ENCODE measurements at places on chromosomes 11 and 22.

DNA sequence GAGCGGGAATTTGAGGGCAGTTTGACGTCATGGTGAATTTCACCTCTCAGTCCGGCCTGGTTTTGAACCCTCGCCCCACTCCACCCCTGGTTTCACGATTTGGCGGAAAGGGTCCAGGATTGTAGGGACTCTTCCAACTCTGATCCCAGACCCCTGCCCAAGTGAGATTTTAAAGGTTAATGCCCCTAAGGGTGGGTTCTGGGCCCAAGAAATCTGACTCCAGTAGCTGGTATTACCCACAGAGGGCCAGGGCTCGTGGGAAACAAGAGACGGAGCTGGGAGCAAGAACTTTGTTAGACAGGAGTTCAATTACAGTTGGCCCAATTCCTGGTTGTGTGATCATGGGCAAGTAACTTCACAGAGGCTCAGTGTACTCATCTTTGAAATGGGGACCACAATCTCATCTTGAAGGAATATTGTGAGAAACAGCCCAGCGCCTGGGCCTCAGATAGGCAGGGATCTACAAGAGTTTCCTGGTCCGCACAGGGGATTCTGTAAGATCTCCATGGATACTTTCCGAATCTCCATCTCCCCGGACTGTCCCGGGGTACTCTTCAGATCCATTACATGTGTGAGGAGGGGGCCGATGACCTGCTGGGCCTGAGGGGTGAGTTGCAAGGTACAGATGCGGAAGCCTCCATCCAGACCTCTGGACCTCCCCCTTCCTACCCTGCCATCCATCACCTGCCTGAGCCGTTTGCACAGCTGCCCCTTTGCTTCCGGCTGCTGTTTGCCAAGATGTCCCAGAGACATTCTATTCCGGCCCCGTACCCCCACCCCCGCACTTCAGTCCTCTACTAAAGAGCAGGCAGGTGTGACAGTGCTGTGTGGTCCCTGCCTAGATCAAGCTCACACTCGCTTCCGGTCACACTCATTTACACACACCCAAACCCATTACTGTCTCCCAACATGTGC is 687 bp upstream of the CALCA start:
- DNase-seq: no peak

DNA sequence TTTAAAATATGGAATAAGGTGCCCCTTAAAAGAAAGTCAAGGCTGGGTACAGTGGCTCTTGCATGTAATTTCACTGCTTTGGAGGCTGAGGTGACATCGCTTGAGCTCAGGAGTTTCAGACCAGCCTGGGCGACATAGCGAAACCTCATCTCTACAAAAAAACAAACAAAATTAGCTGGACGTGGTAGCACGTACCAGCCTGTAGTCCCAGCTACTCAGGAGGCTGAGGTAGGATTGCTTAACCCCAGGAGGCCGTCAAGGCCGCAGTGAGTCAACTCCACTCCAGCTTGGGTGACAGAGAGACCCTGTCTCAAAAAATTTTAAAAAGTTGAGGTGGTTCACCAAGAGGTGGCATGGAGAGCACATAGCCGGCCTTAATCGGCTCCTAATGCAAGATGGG is 17.7 kb upstream of the ADORA2A start:
- DNase-seq: no peak

DNA sequence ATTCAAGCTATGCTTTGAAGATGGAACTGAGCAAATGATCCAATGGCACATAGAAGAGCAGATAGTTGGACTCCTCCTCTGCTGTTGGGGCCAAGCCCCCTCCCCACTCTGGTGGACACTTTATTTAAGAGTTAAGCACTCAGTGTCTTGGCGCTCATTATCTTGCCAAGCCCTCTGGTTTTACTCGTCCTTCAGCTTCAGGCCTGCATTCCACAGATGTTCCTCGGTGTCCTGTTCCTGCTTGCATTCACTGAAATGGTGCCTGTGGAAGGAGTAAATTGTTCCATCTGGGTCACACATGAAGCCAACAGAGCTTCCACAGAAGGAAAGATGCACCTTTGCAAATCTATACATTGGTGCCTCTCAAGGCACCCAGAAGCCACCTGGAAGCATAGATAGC is 26.1 kb downstream of the MAML2 start:
- DNase-seq: no peak

- no peak for DNase-seq
Measured at GRCh38 chr11:120386774-120387371, 50.7 kb downstream of the ARHGEF12 start.

DNA sequence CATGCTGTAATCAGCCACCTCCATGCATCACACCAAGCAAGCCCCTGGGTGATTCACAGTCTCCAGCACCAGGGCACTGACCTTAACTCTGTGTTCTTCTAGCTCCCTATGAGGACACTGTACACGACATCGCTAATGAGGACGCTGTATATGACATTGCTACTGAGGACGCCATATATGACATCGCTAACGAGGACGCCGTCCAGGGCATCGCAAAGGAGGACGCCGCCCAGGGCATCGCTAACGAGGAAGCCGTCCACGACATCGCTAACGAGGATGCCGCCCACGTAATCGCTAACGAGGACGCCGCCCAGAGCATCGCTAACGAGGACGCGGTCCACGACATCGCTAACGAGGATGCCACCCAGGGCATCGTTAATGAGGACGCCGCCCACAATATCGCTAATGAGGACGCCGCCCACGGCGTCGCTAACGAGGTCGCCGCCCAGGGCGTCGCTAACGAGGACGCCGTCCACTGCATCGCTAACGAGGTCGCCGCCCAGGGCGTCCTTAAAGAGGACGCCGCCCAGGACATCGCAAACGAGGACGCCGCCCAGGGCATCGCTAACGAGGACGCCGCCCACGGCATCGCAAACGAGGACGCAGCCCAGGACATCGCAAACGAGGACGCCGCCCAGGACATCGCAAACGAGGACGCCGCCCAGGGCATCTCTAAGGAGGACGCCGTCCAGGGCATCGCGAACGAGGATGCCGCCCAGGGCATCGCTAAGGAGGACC is 34.5 kb upstream of the DGCR6L start:
- no peak for DNase-seq
